ENCODE measurements at places on chromosomes 12 and 14.

DNA sequence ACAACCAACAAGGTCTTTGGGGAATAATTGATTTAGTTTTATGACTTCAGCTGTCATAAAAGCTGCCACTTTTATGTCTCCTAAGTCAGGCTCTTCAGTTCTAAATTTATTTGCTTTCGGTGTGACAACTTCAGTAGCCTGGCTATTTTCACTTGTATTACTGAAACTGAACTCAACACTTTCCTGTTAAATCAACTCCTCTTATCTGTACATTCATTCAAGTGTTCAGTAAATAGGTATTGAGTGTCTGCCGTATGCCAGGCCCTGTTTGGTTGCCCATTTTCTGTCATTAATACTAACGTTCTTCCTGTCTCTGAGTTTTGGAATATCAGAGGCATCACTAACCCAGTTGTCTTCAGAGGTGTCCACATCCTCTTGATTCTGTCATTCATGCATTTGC lies 7.5 kb downstream of the UTP20 start:
- no peak for DNase-seq

DNA sequence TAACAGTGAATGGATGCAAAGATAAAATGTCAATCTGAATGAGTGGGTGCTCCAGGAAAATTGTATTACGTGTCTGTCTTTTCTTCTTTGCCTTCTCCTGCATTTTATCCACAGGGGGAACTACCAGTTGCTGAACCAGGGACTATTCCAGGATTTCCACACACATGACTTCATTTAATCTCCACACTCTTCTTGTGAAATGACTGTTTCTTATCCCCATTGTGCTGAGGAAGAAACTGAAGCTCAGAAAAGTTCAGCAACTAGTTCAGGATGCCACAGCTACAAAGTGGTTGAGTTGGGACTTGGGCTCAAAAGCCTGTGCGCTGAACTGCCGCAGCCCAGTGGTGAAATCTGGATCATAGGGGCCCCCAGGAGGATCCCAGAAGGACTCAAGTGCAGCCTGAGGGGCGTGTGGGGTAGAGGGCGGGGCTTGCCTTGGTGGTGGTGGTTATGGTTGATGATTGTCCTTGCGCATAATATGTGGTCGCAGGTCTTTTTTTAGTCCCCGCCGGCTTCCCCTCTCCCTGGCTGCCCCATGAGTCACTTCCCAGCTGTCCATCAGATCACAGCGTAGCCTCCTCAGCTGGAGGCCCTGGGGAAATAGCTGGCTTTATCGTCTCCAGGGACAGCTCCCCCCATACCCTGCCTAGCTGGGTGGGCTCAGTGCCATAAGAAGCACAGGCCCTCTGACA lies 235.2 kb upstream of the CRY1 start:
- DNase-seq: no peak

DNA sequence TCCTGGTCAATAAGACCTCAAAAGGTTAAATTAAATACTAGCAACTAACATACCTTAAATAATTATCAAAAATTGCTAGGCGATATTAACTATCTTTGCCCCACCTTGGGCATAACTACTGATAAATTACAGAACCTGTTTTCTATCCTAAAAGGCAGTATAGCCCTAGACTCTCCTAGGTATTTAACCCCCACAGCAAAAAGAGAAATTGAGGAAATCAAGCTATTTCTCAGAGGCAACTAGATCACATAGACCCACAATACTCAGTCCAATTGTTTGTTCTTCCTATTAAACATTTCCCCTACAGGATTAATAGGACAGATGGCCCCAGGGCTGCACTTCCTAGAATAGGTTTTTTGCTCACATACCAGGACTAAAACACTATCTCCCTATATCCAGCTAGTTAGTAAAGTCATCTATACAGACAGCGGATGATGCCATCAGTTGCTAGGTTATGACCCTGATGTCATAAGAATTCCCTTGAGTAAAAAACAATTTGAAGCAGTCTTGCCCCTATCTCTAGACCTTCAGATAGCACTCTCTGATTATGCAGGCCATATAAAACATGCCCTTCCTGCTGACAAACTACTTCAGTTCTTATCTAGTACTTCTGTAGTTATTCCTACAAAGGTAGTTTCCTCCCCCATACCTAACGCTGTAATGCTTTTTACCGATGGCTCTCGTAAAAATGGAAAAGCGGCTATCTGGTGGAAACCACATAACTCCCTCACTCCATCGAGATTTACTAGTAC lies 118.4 kb downstream of the PPHLN1 start:
- no peak for DNase-seq

GRCh38 chr12:127107744-127108143 lies 1159.2 kb upstream of the TMEM132C start:
- DNase-seq: no peak

GRCh38 chr14:73719361-73719760 lies 5.2 kb upstream of the PNMA1 start:
- DNase-seq: no peak

GRCh38 chr14:67555518-67556090 lies 22.5 kb downstream of the PLEKHH1 start:
- DNase-seq: no peak

GRCh38 chr14:62528296-62528695 lies 517.0 kb downstream of the KCNH5 start:
- no peak for DNase-seq

GRCh38 chr12:44703182-44703910 lies 172.8 kb downstream of the NELL2 start:
- DNase-seq: no peak

GRCh38 chr14:26702721-26703230 lies 104.9 kb upstream of the NOVA1 start:
- no peak for DNase-seq

DNA sequence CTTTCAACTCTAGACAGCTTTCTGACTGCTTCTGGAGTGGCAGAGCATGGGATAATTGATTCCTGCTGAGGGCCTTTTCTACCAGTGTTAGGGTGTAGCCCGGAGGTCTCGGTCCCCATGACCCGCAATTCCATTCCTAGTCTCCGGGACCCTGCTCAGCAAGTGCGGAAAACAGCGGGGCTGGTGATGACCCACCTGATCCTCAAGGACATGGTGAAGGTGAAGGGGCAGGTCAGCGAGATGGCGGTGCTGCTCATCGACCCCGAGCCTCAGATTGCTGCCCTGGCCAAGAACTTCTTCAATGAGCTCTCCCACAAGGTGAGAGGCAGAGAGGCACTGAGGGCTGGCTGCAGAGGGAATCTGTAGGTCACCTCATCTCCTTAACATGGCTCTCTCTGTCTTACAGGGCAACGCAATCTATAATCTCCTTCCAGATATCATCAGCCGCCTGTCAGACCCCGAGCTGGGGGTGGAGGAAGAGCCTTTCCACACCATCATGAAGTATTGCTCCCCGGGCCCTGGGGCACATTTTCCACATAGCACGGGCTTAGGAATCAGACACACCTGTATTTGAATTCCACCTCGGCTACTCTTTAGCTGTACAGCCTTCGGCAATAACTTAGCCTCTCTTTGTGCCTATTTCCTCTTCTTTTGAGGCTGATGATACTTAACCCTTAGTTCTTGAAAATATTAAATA lies 5.6 kb upstream of the GAPDH start:
- DNase-seq: no peak

DNA sequence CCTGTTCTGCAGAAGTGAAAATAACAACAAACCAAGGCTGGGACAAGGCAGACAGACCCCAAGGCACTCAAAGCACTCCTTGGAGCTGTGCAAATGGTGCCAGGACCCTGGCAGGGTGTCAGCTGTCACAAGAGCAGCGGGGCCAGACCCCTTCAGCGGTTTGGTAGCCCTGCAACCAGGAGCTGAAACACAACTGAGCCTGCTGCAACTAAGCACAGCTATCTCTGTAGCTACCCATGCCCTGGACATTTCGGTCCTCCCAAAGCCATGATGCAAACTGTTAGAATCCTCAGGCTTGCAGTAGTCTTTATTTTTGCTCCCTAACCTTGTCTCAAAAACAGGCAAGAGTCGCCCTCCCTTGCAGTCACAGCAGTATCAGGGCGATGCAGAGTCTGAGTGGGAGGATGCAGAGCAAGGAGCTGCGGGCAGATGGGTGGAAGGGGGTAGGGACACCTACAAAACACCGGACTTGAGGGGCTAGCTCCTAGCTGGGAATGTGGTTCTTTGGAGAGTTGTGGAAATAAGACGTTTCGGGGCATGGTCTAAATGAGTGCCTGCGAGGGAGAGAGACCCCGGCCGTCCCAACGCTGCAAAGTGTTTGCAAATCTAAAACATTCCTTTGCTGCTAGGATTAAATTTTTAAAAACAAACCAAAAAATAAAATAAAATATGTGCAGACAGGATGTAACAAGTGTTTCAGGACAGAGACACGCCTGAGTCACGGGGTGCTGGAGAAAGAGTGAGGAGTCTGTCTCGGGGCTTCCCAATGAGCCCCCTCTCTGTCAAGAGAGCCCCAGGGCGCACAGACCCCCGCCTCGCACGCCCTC lies 1.0 kb downstream of the NUAK1 start:
- DNase-seq: no peak

DNA sequence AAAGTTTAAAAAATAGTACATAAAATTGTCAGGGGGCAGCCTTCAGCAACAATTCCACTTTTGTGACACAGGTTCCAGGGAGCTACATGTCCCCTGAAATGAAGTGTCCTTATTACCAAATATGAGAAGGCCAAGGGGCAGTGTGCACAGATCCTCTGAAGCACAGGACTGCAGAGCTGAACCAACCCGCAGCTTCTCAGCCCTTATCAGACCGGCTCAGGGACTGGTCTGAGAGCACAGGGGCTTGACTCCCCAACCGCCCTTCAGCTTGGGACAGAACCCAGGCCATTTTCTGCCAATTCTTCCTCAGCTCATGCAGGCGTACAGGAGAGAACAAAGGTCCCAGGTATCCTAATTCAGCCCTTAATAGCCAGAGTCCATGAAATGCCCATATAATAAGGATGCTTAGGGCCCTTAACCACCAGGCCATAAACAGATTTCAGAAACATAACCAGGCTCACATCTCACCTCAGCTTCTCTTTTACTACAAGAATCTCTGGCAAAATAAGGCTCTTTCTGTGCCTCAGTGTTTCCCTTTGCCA lies 221.3 kb downstream of the ANO2 start:
- no peak for DNase-seq

GRCh38 chr12:56722832-56723231 lies 2.3 kb downstream of the NACA start:
- DNase-seq: no peak

DNA sequence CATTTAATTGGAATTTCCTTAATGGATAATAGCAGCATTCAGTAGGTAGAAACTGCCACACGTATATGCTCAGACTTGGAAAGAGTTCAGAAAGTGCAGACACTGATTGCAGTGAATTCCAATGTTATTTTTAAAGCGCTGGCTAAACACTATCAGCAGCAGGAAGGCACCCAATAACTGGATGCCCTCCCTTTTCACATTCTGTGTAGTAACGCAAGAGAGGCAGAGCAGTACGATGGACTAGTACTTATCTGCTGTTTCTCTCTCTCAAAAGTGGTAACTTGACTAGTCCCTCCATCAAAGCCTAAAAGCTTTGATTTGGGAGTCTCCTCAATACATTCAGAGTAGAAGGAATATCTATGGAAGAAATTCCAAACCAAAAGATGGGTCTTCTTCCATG lies 791.0 kb downstream of the TMTC2 start:
- DNase-seq: no peak

- DNase-seq: no peak
Observed at GRCh38 chr12:102202556-102202955, 4.9 kb upstream of the PMCH start.

DNA sequence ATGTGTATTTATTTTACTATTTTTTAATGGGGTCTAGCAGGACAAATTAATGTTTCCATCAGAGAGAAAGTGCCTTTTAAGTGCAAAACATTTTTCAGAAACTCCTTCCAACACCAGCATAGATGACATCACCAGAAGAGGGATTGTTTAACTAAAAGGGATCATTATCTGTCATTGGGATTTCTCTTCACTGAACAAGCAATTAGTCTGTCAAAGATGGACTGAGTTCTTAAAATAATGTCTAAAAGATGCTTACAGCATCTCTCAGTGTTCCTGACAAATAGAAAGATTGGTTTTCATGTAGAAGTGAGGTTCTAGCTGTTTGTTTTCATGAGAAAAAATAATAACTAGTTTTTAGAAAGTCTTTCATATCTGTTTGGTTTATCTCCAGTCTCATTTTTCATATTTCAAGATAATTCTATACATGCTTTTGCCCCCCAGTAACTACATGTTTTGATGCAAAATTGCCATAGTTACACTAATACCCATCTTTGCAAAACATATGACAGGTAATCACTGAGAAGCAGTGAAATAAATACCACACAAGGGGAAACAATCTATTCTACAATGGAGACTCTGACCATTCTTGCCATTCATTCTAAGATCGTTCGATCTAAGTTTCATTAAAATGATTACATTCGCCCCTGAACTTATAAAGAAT lies 850.3 kb downstream of the GALC start:
- DNase-seq: no peak

DNA sequence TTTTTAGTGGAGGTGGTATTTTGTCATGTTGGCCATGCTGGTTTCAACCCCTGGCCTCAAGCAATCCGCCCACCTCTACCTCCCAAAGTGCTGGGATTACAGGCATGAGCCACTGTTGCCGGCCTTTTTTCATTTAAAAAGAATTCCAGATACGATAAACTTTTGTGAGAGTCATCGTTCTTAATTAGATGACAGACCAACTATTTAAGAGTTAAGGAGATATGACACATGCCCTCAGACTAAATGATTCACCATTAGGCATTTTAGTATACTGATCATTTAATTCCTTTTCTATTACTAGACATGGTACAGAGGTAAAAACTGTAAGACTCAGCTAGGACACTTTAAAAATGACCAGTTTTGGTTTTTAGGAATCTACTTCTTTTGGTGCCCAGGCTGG lies 2.4 kb downstream of the ANKRD13A start:
- no peak for DNase-seq

GRCh38 chr14:50836515-50836914 lies 5.6 kb upstream of the NIN start:
- DNase-seq: no peak

GRCh38 chr14:38646391-38646790 lies 390.5 kb upstream of the CLEC14A start:
- DNase-seq: no peak

DNA sequence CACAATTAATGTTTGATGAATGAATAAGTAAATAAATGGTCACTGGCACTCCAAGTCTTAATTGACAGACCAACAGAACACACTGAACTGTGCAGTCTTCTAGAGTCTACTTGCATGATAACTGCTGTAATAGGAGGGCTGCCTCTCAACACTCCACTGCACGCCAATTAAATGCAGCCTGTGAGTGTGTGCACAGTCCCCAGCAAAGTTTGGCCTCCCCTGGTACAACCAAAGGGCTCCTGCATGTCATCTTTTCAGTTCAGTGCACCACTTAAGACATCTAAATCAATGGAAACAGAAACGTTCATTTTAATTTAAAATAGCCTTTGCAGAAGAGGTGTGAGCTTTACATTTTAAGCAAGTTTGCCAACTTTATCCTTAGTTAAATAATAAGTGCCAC lies 121.7 kb upstream of the USP15 start:
- DNase-seq: no peak

- DNase-seq: no peak
Observed at GRCh38 chr14:70514168-70515069, 20.4 kb downstream of the ADAM20 start.

DNA sequence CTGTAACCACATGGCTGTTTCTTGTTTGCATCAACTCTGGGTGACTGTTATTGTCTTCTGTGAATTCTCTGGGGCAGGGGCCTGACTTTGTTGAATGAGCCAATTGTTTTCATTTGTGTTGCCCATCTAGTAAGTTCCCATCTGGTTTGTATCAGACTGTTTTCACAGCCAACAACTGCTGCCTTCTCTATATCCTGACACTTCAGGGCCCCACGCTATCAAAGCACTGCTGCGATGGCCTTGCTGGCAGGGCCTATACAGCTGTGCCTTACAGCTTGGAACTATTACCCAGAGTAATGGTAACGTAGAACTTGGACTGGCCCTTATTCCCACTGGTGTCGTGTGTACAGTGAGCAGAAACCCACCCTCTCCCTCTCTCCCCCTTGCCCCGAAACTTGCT lies 104.3 kb upstream of the DACT1 start:
- no peak for DNase-seq
